ENCODE measurements at places on chromosomes 16 and 17.
A peak's percentile ranks its signal among the peaks of the same experiment; 100 is the strongest.

DNA sequence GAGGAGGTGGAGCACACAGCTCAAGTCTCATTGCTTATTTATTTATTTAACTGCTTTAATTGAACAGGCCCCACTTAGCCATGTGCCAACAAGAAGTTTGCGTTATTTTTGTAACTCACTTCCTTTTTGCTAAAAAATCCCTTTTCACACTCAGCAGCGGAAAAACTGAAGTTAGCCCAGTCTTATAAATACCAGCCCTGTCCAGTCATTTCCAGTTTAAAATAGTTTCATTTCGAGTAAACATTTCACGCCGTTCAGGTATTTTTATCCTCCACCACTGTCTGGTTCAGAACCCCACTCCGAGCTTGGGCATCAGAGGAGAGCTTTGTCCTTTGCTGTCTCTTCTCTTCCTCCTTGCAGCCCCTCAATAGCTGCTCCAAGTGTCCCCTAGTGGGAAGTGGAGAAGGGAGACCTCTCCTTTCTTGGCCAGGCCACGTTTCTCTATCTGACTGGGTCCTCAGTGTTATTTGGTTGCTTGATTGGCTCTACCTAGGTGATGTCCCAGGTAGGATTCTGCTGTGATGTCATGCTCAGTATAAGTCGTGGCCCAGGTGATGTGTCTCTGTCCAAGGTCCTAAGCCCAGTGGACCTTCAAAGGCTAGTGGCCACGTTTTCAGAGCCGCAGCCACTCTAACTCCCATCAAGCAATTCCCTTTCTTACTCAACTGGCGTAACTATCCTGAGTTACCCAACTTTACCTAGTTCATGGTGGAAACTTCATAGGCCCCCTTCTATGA, 53.0 kb upstream of the GAS7 start:
- no peak for DNase-seq

DNA sequence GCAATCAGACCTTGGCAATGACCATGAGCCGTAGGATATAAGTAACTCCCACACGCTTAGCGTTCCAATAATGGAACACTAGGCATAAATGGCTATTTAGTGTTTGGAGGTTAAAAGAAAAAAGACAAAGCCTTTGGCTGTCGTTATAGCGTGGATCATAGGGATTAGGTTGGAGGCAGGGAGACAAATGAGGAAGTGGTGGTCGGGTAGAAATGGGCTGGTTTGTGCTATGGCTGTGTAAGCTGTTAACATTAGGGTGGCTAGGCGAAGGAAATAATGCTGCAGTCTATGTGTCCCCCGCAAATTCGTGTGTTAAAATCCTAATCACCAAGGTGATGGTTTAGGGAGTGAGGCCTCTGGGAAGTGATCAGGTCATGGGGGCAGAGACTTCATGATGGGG, 120.4 kb upstream of the IRX6 start:
- DNase-seq, result no peak

DNA sequence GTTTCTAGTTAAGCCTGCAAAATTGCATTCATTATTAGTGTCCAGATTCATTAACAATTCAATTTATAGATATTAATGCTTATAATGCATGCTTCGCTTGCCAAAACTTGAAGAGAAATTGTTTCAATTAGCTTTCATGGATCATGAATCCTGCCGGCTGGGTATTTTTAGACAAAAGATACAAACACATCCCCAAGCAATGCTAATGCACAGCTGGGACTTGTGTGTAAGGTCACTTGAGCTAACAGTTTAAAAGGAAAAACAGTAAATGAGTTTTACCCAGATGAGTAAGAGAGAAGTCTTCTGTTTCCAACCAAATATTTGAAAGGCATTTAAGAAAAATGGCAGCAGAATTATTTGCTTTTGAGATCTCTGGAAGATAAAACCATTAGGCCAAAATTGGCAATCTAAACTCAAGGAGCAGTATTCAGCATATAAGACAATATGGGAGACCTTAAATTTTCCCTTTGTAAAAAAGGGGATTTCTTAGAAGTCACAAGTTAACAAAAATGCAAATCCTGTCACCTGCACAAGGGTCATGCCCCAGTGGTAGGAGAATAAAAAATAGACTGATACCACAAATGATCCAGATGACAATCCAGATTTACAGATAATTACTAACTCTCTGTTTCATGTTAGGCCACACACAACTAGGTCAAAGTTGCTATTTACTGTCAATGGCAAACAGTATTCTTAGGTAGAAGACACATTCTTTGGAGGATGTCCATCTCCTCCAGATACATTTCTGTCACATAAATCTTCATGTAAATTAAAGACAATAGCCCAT, 418.4 kb upstream of the PMFBP1 start:
- no peak for DNase-seq

GRCh38 chr16:89442990-89443726, 47.2 kb downstream of the ANKRD11 start:
- DNase-seq, result no peak

DNA sequence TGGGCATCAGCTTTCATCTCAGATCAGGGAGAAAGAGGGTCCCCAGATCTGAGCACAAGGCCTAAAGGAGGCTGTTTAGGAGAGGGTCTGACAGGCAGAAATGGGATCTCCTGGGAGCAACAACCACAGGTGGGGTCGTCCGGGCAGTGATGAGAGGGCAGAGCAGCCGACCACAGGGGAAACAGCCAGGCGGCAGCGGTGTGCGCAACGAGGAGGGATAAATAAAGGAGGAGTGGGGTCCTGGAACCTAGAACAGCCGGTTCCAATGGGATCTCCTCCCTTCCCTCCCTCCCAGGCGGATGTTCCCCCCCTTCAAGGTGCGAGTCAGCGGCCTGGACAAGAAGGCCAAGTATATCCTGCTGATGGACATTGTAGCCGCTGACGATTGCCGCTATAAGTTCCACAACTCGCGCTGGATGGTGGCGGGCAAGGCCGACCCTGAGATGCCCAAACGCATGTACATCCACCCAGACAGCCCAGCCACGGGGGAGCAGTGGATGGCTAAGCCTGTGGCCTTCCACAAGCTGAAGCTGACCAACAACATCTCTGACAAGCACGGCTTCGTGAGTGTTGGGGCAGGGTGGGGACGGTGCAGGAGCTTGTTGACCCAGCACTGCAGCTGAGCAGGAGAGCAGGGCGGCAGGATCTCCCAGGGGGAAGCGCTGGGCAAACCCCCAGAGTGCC, 1.9 kb downstream of the TBX2 start:
- no peak for DNase-seq

GRCh38 chr17:32141258-32141657, 1.0 kb upstream of the RHOT1 start:
- DNase-seq, result no peak

- DNase-seq, result no peak
Measured at GRCh38 chr17:58094118-58094517, 10.9 kb downstream of the DYNLL2 start.

DNA sequence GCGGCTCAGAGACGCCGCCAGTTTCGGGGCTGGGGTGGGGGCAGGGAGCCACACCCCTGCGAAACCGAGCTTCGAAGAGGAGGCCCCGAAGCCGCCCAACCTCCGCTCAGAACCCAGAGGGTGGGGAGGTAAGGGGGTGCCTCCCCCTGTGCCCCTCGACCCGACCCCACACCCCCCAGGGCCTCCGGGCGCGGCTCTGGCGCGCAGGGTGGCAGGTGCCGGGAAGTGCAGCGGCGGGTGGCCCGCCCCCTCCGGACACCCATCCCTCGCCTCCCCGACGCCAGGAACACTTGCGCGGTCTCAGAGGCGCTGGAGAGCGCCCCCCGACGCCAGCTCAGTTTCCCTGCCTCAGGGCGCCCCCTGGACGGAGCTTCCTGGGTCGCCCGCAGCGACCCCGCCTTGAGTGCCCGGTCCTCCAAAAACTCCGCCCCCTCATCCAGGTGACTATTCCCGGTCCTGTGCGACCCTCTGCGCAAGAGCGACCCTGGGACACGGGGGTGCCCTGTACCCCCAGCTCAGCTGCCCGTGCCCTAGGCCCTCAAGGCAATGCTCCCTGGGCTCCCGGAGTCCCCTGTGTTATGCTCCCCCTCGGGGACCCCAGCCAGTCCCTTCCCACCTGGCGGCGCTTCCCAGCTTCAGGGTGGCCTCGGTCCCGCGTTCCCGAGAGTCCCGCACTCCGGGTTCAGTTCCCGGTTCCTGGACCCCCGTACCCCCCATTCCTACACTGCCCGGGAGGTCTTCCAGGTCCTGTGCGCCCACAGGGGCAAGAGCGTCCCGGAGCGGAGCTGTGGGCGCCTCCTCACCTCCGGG, 562 bp downstream of the PPL start:
- DNase-seq, result no peak

DNA sequence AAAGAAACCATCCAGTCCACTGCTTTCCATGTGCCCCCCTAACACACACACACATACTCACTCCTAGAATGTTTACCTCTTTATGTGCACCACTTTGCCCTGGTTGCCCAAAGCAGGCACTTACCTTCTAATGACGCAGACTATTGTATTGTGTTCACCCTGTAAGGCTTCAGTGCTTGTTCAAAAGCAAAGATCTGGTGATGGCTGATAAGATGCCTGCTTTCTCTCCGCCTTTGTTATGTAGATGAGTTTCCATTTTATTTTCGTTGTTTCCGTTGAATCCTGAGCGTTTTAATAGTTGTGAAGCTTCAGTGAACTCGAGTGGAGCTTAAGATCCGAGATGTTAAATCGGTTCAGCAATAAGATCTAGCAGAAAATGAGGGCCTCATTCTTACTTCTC, 452.7 kb downstream of the TMEM114 start:
- DNase-seq, result no peak

DNA sequence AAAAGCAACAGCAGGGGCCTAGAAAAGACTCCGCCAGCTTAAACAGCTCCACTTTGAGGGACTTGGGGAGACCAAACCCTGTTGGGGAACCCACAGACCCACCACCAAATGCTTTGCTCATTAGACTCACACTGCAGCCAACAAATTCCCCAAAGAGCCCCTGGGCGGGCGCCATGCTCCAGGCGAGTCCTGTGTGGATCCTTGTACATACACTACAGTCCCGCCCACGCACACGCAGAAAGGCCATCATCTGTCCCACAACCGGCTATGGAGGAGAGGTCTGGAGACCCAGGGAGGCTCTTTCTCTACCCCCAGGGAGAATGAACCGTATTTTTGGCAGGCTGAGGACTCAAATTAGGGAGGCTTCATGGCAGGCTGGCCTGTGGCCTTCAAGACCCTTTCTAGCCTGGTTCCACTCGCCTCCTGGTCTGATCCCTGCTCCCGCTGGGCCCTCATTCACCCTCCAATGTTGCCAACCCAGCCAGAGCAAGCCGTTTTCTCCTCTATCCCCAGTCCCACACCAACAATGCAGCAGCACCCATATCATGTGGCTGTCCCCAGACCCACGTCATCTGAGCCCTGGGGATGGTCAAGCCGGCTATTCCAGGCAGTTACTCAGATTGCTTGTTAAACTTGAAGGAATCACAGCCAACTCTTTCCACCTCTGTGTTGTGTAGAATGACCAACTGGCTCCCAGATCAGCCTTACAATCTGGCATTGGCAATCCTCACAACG, 27.2 kb downstream of the ZNF423 start:
- DNase-seq, result no peak

GRCh38 chr17:58148609-58149008, 425 bp downstream of the OR4D1 start:
- DNase-seq, result no peak

DNA sequence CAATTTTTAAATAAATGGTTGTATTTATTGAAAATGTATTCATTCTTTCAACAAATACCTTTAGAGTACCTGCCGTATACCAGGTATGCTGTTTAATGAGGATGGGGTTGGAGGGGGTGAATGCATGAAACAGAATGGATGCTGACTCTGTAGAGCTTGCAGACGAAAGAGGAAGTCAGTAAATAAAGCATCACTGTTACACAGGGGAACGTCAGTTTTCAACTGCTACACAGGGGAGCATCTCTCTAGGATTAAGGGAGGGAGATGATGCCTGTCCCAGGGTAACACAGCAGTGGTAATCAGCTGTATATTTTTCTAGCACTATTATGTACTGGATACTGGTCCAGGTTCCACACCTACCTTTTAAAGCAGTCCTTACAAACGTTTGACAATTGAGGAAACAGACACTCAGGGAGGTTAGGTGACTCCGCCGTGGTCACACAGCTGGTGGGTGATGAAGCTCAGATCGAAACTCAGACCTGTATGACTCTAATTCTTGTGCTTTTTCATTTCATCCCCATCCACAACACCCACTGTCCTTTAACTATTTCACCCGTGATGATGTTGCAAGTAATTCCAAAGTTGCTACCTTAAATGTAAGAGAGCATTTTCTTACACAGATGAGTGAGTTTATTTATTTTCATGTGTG, 452.1 kb upstream of the HSBP1 start:
- DNase-seq, result no peak

DNA sequence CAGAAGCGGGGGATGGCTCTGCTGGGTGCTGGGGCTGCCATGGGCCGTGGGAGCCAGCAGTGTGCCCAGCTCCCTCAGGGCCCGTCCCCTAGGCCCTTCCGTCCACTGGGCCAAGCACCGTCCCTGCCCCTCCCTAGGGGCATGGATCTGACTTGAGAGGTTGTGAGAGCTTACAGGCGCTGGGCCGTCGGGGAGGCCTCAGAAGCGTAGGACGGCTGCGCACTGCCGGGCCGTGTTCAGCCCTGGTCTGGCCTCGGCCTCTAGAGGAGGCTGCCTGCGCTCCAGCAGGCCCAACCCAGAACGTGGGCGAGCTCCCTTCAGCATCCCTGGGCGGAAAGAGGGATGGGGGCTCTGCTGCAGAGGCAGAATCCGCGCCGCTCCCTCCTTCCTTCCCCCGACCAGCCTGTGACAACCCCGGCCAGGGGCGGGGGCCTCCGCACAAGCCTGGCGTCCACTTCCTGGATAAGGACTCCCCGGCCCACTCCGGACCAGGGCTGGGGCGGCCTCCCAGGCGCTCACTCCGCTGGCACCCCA, 685 bp upstream of the MPG start:
- DNase-seq, result peak; percentile 85

- no peak for DNase-seq
Measured at GRCh38 chr16:2879854-2880508, 3.0 kb upstream of the FLYWCH2 start.

- no peak for DNase-seq
Measured at GRCh38 chr16:9048302-9048700, 43.1 kb upstream of the HAPSTR1 start.

- no peak for DNase-seq
Measured at GRCh38 chr17:63838631-63839171, 3.8 kb downstream of the SMARCD2 start.

DNA sequence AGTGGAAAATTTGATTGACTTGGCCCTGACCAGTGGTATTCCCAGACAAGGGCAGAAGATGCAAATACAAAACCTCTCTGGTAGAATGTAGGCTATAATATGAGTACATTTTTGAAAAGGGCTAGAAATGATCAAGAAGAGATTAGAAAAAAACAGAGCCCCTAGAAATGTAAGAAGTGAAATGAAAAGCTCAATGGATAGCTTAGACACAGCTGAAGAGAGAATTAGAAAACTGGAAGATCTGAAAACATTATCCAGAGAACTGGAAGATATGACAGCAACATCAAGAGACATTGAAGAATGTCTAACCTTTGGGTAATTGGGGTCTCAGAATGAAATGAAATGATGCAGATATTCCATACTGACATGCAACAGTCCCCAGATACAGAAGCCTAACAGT, 105.2 kb upstream of the ZNF750 start:
- DNase-seq, result no peak
